Activated CD4-positive, CD25-positive, alpha-beta regulatory T cell treated with anti-CD3 and anti-CD28 coated beads, Interleukin-2, amount 50 U/mL, for 72 hours (primary cell): ENCODE measurements at places on chromosomes 11 and 22.

DNA sequence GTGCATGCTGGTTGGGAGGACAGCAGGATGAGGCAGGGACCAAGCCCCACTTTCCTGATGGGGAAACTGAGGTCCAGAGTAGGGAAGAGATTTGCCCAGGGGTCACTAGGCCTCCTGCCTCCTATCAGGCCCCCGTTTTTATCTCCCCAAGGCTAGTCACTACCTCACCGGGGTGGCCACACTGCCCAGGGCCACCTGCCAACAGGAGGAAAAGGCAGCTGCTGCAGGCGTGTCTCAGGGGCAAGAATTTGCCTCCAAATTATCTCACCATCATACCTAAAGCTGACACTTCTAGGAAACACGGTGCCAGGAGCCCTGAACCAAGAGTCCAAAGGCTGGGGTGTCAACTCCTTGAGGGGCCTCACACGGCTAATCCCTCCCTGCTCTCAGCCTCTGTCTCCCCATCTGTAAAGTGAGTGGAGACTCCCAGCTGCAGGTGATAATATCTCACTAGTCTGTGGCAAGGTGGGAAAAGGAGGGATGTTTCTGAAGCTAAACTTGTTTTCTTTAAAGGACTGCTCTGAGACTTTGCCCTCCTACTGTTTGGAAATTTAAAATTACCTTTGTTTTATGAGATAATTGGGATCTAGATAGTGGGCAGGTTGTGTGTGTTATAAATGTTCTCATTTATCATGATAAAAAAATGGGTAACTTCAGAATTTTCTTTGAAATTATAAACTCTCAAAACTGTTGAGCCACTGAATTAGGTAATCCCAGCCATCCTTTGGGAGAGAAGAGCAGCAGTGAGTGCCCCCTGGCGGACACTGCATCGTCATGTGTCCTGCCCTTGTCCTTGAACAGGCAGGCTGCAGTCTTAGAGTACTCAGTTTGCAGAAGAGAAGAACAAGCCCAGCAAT lies 60.0 kb downstream of the MYO7A start:
- DNase-seq = peak; percentile 66

DNA sequence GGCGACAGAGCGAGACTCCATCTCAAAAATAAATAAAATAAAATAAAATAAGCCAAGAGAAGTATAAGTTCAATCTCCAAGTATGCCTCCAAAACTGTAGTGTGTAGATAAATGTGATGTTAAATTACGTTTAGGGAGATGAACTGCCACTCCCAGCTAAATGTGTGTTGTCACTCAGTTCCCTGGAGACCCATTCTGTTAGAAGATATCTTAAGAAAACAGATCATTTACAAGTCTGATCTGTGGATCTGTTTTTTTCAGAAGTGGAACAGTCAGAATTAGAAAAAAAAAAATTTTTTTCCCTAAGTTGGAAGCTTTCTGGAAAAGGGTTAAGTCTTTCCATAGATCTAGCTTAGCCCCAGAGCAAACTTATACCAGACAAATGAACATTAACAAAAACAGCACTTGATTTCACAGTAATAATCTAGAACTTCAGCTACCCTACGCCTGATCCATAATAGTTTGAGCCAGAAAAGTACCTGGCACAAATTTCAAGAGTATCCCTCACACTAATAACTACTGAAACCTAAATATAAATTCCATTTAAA lies 18.2 kb downstream of the CELF1 start:
- DNase-seq = no peak

- DNase-seq = no peak
Observed at GRCh38 chr22:37292641-37293040, 10.3 kb downstream of the CYTH4 start.

GRCh38 chr22:30414525-30415047 lies 11.0 kb upstream of the MTFP1 start:
- DNase-seq = no peak

GRCh38 chr22:50278956-50279619 lies 8.9 kb upstream of the MAPK11 start:
- DNase-seq = no peak

- no peak for DNase-seq
Observed at GRCh38 chr11:84019571-84020194, 733.5 kb upstream of the CCDC90B start.

DNA sequence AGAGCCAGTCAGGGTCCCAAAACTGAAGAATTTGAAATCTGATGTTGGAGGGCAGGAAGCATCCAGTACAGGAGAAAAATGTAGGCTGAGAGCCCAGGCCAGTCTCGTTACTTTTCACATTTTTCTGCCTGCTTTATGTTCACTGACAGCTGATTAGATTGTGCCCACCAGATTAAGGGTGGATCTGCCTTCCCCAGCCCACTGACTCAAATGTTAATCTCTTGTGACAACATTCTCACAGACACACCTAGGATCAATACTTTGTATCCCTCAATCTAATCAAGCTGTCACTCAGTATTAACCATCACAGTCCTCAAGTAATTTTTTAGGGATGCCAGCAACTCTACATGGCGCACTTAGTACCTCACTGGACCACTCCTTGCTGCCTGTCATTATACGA lies 1345.3 kb downstream of the FAM181B start:
- DNase-seq = no peak

DNA sequence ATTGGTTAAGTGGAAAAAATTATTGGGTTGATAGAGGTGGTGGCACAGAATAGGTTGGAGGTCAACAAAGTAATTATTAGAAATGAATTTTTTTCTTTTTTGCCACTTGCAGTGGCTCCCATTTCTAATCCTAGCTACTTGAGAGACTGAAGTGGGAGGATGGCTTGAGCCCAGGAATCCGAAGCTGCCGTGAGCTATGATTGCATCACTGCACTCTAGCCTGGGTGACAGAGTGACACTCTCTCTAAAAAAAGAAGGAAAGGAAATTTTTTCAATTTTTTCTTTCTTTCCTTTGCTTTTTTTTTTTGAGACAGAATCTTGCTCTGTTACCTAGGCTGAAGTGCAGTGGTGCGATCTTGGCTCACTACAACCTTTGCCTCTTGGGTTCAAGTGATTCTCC lies 2.2 kb upstream of the BCO2 start:
- no peak for DNase-seq

- no peak for DNase-seq
Observed at GRCh38 chr11:85540635-85541205, 86.4 kb downstream of the DLG2 start.

GRCh38 chr22:41123151-41123550 lies 30.8 kb downstream of the EP300 start:
- DNase-seq = no peak

DNA sequence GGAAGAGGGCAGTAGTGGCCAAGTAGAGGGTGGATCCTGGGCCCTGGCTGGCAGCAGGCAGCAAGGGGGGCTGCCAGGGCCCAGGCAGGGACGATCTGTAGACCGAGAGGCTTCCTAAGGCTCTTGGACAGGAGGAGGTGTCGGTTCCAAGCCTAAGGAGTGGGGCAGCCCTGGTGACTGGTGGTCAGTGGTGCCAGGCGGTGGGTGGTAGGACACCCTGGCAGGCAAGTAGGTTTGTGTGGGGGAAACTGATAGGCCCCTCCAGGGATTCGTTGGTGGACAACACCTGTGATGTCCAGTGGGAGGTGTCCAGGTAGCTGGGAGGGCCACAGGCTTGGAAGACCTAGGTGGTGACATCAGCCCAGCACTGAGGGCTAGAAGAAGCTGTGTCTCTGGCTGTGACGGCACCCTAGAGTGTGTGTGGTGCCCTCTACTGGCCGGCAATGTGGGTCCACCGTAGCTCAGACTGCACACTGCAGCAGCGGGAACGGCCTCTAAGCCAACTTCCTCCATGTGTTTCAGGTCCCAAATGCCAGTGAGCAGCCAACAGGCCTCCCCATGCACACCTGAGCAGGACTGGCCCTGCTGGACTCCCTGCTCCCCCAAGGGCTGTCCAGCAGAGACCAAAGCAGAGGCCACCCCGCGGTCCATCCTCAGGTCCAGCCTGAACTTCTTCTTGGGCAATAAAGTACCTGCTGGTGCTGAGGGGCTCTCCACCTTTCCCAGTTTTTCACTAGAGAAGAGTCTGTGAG lies 9.4 kb upstream of the SAMM50 start:
- DNase-seq = peak; percentile 70

GRCh38 chr22:23591201-23591791 lies 11.2 kb upstream of the IGLL1 start:
- DNase-seq = peak; percentile 53

- DNase-seq = peak; percentile 77
Observed at GRCh38 chr22:42270510-42271190, at the start of gene TCF20. Gene TCF20 (minus strand): TSS chr22:42270653. CDS start chr22:42215305, 55,348 bp downstream.

DNA sequence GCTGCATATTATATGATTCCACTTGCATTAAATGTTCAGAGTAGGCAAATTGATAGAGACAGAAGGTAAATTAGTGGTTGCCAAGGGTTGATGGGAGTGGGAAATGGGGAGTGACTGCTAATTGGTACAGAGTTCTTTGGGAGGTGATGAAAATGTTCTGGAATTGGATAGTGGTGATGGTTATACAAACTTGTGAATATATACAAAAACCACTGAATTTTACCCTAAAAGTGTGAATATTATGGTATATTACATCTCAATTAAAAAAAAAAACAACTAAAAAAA lies 52.5 kb downstream of the ARRB1 start:
- no peak for DNase-seq

- DNase-seq = no peak
Observed at GRCh38 chr11:6844356-6844755, 1.1 kb upstream of the OR10A5 start.

DNA sequence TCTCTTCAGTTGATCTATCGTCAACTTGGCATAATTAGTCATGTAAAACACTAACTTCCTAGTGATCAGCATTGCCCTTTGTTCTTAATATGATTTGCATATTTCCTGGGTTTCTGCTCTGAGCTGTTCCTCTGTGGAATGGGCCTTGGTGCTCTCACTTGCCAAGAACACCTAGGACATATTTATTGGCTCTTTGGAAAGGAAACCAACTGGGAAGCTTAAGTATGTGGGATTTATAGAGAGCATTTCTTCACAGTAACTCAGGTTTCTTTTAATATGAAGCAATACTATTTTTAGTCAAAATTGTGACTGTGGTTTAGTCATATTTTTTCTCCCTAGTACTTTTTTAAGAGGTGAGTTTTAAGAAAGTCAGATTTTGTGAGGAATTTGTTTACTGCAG lies 28.8 kb downstream of the FAT3 start:
- DNase-seq = no peak

- no peak for DNase-seq
Observed at GRCh38 chr11:41116970-41117369, 342.5 kb downstream of the LRRC4C start.

- DNase-seq = peak; percentile 7
Observed at GRCh38 chr22:23673050-23673620, 17.7 kb upstream of the RGL4 start.

- no peak for DNase-seq
Observed at GRCh38 chr11:125250318-125251213, 86.0 kb downstream of the PKNOX2 start.

DNA sequence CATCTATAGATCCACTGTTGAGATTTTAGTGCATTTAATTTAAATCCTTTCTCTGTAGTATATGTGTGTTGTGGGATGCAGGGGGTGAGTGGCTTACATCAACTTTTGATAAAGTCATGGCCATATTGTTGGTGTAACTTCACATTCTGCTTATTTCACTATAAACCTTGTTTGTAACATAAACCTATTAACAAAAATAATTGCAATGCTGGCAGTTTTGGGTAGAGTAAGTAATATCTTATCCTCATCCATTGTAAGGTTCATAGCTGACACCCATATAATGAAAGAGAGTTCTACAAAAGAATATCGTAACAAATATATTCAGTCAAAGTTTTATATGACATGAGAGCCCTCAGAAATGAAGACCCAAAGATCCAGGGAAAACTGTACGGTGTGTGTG lies 601.7 kb upstream of the ANO3 start:
- no peak for DNase-seq

DNA sequence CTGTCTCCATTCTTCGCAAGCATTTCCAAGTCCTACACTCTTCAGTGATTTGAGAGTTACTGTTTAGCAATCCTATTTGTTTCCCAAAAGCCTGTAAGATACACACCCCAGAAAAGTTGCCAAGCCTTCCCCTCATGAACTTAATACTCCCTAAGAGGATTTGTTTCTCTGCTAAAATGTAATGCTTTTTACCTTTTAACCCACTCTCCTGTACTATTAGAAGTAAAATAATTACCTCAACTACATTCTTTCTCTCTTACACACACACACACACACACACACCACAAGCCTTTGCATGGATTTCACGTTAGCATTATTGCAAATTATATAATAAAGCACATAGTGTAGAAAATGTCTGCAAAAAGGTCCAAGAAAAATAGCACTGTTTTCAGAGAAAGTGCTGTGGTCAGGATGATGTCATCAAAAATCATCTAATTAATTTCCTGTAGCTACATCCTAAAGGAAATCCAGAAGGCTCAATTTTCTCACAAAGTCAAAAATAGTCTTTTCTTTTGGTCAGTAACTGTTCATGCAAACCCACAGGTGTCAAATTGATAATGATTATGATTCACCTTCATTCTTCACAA lies 364.1 kb upstream of the PITPNB start:
- DNase-seq = no peak

DNA sequence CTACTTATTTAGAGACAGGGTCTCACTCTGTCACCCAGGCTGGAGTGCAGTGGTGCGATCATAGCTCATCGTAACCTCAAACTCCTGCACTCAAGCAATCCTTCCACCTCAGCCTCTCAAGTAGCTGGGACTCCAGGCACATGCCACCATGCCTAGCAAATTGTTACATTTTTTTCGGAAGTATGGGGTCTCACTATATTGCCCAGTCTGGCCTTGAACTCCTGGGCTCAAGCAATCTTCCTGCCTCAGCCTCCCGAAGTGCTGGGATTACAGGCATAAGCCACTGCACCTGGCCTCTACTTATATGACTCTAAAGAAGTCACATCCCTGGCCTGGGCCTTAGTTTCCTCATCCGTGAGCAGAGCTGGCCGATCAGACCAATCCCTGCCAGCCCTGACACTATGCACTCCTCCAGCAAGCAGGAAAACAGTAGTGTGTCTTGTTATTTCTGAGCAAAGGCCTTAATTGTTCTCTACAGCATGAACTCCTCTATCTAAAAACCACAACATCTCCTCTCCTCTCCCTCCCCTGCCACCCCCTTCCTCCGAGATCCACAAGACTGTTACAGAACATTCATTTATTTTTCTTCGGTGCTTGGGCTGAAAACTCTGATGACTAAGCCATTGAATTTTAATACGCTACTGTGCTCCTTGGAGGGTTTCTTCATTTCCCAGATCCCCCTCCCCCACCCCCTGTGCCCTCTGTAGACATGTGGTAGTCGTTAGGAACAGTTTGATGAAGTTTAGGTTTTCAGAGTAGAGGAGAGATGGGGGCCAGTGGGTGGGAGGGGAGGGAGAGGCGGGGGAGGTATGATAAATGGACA lies 91.5 kb downstream of the ABTB2 start:
- no peak for DNase-seq

- no peak for DNase-seq
Observed at GRCh38 chr11:35321111-35321510, 98.2 kb downstream of the SLC1A2 start.

DNA sequence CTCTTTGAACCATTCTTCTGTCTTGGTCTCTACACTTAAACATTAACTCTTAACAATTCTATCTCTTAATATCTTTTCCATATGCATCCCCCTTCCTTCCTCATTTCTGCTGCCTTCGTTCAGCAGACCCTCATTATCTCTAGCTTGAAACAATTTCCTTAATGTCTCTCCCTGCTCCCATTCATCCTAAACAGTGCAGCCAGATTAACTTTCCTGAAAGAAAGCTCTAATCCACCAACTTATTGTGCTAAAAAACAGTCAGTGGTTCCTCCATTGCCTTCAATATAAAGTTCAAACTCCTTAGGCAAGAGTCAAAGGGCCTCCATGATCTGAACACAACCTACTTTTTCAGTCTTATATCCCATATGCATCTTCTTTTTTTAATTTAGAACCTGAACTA lies 42.5 kb downstream of the SOX6 start:
- DNase-seq = no peak

GRCh38 chr22:37260901-37261336 lies 16.9 kb upstream of the RAC2 start:
- DNase-seq = peak; percentile 65
